ENCODE measurements at places on chromosomes 2 and 18.

DNA sequence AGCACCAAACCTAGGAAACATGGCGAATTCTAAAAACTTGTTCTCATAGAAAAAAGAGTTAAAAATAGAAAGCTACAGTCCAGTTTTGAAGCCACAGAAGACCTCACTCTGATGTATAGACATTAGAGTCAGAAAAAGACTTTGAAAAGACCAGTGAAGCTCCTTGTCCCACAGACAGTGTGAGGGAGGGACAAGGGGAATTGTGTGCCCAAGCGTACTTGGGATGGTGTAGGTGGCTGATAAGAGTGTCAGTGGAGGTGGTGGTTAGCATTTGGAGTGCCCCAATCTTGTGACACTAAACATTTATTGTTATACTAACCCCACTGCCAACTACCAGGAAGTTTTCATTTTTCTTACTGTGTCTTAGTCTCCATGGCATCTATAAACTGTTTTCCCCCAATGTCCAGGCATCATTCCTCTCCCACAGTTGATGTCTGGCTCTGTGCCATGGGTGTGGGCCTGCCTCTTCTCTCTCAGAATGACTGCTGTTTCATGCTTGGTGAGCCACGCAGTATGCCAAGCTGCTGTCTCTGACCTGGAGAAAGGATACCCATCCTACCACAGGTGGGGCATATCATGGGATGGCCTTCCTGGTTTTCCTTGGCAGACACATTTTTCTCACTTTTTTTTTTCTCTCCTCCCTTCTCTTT, 161.4 kb downstream of the RPIA start:
- no peak for DNase-seq

GRCh38 chr2:161844822-161845221, 220.6 kb downstream of the SLC4A10 start:
- DNase-seq: peak; percentile 75

GRCh38 chr2:32750880-32751279, 123.0 kb downstream of the TTC27 start:
- no peak for DNase-seq

DNA sequence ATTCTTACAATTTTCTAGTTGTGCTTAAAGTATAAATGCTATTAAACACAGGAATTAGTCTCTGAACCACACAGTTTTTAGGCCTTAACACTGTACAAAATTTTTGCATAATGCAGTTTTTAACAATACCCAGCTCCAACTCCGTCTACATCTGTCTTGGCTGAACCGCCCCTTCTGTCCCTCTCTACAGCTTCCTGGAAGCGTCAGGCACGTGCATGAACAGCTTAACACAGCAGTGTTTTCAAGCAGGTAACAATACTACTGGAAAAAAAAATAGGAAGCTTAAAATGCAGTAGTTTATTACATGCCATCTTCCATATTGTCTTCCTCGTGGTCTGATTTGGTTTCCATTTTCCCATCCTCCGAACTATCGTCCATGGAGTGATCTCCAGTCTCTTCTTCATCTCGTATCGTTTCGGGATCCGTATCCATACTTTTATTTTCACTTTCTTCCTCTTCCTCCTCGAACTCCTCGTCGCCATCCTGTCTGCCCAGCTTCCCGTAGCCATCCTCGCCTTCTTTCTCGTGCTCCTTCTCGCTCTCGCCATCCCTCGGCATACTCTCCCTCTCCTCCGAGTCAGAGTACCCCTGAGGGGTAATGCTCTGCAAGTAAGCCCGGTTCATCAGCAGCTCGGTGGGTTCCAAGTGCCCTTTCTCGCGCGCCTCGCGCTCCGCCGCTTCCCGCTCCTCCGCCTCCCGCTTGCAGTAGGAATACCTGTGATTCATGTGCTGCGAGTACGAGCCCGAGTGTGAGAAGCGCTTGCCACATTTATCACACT, 130.6 kb downstream of the ZEB2 start:
- DNase-seq: no peak

DNA sequence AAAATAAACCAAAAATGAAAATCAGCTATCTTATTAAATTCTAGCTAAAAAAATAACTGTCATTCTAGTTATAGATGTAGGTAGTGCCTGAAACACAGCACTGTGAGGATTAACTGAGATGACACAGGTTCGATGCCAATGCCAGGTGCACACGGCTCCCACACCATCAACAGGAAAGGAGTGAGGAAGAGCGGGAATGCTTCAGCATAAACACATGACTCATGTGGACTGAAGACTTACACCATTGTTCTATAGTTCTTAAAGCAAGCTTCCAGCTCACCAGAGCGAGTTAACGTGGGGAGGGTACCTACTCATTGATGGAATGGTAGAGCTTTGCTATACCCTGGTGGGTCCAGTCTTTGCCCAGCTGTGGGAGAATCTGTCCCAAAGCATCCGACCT, 76.7 kb downstream of the EMILIN2 start:
- no peak for DNase-seq

- DNase-seq: no peak
Observed at GRCh38 chr2:189549449-189549832, 31.1 kb downstream of the SLC40A1 start.

DNA sequence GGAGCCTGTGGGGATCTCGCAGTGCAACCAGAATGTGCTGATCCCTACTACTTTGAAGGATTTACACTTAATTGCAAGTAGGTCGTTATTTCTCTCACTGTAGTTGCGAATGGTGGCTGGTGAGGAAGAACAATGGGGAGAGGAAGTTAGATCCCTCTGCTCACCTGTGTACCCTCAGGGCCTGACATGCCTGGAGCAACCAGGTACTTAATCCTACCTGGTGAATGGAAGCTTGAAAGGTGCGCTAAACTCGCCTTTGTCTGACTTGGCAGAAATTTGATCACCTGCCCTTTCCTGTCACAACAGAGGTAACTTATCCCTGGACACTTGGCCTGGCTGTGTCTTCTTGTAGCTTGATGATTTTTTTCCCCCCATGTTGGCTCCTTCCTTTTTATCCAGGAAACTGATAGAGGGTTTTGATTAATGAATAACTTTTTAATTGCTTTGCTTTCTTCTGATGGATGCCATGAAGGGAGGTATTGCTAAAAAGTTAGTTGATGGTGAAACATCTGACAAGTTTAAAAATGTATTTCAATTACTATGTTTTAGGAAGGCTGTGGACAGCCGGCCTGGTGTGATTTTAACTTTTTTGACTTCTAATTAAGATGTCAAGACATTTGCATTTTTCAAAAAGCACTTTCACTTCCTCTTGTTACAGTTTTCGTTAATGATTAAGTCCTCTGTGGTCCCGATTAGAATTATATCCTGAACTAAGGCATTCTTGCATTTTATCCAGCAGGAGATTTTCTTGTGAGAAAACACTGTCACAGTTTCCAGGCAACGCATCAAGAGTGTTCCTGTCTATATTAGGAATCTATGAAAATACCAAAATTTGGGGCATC, 9.2 kb downstream of the SGPP2 start:
- no peak for DNase-seq

DNA sequence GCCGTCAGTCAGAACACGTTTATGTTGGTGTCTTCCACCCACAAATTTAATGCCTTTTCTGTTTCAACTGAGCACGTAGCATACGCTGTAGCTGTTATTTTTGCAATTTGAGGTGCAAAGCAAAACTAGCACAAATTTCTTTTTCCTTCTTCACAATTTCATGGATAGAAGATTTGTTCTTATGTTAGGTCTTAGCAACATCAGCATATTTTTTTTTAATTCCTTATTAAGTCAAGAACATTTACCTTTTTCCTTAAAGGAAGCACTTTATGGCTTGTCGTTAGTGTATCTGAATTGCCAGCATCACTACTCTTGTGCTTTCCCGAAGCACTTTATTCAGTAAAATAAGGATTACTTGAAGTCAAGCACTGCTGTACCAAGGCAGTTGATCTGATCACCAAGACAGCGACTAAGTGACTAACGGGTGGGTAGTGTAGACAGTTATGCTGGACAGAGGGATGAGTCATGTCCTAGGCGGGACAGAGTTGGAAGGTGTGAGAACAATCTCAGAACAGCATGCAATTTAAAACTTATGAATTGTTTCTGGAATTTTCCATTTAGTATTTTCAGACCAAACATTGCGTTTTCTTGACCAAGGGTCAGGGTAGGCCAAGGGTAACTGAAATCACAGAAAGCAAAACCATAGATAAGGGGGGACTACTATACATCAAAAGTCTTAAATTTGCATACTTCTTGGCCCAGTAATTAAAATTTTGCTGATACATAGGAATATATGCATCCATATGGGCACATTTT, 13.3 kb downstream of the BABAM2 start:
- no peak for DNase-seq

DNA sequence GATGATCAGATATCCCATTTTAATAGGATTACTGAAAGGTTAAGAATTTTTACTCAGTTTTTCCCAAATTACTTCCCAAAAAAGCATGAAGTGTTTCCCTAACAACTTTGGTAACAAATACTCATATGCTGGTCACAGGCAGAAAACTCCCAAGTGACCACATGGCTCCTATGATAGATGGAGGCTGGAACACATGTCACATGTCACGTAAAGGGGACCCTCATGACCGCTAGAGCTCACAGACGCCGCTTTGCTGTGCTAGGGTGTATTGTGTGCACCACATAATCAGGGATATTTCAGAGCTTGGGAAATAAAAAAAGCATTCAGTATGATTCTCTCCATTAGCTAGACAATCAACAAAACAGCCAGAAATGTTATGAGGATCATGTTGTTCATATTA, 228.2 kb downstream of the TMEM163 start:
- DNase-seq: no peak

DNA sequence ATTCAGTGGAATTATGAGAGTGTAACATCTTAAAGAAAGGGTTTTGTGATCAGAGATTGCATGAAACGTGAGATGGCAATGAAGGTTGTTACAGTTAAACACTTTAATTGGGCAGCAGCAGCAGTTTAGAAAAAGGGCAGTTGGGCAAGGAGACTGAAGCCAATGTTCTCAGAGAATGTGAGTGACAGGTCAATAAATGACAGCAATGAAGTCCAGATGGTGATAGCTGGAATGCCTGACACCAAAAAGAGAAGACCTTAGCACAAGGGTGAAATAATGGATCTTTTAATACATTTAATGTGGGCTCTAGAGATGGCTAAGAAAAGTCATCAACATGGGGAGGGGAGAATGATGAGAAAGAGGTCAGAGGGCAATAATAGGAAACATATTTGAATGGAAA, 89.4 kb upstream of the CDH7 start:
- no peak for DNase-seq

Data from NCI-H1092 (cell line).